ENCODE measurements at places on chromosomes 4 and X.

GRCh38 chrX:10111364-10112148, 45.2 kb upstream of the CLCN4 start:
- DNase-seq = no peak

DNA sequence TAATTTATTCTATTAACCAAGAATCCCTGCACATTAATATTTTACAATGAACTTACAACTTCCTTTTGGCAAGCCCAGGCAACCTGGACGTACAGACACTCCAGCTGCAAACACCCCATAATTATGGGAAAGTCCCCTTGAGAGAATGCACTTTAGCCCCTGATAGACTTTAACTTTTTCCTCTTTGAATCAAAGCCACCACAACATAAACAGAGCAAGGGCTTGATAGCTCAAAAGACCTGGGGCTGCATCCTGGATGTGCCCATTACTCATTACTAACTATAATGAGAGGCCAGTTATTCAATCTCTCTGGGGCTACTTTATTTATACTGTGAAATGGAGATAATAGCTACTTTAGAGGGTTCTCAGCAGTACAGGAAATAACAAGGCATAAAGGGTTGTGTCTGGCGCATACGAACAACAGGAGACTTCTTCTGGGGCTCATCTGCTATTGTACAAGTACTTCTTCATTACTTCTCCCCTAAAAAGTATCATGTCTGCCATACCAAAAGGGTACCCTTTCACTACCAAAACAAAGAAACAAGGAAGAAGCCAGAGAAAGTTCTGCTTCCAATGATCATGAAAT, 54.9 kb downstream of the CASK start:
- DNase-seq = no peak

- DNase-seq = no peak
Observed at GRCh38 chrX:24169211-24169610, 19.7 kb downstream of the ZFX start.

- DNase-seq = peak; percentile 92
Observed at GRCh38 chrX:55486736-55487135, 2.9 kb downstream of the USP51 start.

DNA sequence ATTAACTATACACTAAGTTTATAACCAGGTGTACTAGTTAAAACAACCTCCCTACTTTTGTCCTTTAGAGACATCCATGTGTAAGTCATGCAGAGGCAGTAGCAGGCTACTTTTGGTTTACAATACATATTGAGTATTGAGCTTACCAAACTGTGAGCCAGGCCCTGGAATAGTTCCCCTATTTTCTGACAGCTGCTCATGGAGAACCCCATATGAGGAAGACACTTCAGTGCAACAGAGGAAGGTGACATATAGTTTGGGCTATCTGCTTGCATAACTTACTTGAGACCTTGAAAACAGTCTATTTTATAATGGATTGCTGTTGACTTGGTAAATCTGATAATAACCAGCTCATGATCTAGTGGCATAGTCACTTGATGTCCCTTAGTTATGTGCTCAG, 190.5 kb downstream of the SH3BGRL start:
- no peak for DNase-seq

DNA sequence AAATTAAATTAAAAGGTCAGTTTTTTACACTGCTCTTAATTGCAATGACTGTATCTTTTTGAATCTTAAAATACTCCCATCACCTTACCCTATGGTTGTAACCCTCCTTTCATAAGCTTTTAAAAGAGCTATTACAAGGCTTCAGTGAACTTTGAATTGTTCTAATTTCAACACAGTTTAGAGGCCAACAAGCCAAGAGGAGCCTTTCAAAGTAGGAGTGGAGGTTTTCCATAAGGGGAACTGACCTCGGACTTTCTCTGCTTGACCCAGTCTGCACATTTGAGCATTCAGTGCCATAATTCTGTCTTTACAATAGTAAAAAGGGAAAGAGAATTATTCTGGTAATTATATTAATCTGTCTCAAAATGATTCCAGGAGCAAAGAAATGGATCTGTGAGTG, 98.9 kb downstream of the PARM1 start:
- DNase-seq = no peak

- no peak for DNase-seq
Observed at GRCh38 chr4:151673908-151674520, 86.8 kb downstream of the GATB start.

DNA sequence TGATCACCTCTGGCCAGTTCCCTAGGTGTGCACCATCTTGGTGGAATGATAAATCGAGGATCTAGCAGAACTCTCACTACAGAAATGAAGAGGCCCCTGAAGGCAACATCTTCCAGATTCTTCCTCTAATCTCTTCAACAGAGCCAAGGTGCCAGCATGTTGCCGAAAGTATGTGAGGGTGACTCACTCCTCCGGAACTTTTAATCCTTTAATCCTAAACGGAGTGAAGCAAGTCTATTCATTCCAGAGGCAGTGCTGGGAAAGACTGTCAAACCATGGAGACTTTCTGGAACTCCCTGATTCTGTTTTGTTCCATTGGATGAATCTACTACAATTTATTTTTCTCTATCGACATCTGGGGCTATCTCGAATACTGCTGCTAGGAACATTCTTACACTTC, 68.7 kb downstream of the SUPT20HL2 start:
- DNase-seq = no peak

- no peak for DNase-seq
Observed at GRCh38 chr4:189029976-189030504, 890.8 kb downstream of the TRIML1 start.

GRCh38 chrX:35842674-35843073, 44.5 kb downstream of the MAGEB16 start:
- DNase-seq = peak; percentile 29

DNA sequence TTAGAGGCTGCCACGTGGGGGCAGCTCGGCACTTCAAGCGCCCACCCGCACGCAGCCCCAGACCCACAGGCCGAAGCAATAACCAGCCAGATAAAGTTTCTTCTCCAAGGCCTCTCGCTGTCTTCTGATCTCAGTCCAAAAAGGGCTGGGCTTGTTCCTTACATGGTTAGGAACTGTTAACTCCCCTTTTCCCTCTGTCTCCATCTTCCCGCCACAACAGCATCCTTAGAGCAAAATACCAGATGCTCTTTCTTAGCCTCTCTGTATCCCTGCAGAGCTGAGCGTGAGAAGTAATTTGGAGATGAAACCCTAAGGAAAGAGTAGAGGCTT, 23.4 kb upstream of the KIAA1210 start:
- DNase-seq = no peak

GRCh38 chrX:22171287-22172060, 101.2 kb upstream of the CBLL2 start:
- DNase-seq = no peak

DNA sequence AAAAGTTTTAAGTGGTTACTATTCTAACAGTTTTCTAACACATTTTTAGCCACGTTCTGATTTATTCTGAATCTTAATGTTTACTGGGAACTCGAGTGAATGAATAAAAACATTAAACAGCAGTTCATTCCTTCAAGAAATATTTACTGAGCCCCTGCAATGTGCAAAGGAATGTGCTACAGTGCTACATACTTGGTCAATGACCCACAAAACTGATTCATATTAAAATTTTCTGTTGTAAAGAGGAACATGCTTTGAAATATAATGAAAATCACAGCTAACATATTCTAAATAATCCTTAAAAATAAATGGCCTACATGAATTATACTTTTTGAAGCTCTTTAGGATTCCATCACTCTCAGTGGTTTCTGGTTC, 78.7 kb downstream of the ARAP2 start:
- no peak for DNase-seq

GRCh38 chr4:22766068-22766467, 73.3 kb downstream of the GBA3 start:
- no peak for DNase-seq

GRCh38 chr4:89489338-89489771, 181.8 kb upstream of the GPRIN3 start:
- DNase-seq = no peak

- DNase-seq = no peak
Observed at GRCh38 chr4:188029114-188029513, 33.5 kb downstream of the ZFP42 start.

GRCh38 chr4:5165420-5166369, 114.4 kb downstream of the STK32B start:
- DNase-seq = no peak

DNA sequence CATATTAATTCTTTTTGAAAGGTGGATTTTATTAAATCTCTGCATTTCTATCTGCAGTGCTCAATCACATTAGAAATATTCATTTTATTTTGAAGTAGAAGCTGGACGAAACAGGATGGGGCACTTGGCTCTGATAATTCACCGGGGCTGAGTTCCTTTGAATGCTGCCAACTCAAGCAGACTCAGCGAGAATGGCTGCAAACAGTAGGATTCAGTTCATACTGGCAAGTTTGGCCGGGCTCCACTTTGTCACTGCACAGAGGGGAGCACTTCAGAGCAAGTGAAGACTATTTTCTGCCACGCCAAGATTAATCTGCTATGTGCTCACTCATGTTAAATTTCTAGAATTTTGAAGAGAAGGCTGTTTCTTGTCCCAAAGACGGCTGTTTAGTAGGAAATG, 30.7 kb upstream of the KLHL8 start:
- DNase-seq = peak; percentile 92

DNA sequence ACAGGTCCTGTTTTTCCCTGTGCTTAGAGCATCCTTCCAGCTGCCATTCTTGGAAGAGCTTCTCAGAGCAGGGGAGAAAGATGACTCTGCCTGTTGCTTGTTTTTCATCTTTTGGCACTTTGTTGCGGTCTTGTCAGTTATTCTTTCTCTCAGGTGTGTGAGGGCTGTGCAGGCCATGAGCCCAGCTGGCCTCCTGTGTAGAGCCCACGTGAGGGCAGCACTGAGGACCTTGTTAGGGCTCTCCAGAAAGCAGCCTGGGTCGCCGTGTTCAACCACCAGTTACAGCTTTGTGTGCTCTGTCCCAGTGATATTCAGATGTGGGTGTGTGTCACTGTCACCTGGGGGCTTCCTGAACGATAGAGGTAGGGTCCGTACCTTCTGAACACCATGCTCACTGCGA, 52.8 kb downstream of the NOP14 start:
- no peak for DNase-seq

DNA sequence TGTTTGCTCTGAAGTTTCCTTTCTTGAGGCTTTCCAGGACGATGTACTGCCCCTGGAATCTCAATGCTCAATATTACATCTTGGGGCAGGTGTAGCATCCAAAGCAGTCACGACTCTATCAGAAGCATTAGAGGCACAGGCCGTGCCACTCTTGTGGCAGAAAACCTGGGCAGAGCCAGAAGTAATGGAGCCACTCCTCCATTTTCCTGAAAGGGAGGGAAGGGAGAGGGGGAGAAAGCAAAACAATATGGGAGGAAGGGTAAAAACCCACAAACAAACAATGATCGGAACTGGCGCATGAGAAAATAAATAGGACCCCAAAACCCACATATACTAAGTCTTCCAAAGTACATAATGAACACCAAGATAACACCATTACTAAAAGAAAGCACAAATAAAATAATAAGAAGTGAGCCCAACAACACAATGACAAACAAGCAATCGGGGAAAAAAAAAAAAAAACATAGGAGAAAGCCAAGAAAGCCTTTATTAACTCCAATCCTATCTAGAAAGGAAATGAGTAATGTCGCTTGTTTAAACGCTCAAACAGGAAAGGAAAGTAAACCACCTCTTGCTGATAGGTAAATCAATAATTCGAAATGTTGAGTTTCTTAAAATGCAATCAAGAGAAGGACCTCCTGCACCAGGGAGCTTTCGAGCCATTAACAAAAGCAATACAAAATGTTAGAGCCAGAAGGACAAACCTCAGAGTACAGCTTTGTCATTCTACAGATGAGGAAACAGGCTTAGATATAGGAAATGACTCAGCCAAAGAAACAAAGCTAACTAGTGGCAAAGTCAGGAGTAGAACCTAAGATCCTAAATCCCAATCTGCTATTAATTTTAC, 117.4 kb downstream of the ATRX start:
- DNase-seq = no peak

DNA sequence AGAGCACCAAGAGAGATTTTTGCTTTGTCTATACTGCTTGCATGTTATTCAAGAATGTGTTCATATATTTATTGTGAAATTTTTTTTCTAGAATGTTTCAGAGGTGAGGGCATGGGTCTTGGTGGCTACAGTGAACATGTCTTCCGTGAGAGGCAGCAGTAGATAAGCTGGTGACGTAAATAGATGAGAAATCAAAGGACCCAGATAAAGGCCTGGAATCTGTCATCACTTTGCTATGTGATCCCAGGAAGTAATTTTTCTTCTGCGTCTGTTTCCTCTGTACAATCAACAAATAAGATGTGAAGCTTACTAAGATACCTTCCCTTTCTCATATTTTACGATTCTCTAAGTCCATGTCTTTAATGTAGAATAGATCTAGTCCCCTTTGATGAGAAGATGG, 129.1 kb downstream of the COL4A6 start:
- DNase-seq = no peak

- DNase-seq = no peak
Observed at GRCh38 chr4:38236503-38236902, 276.3 kb downstream of the PTTG2 start.

Data from globus pallidus (tissue), 1 donor.